ENCODE measurements at places on chromosomes 2 and 18.

DNA sequence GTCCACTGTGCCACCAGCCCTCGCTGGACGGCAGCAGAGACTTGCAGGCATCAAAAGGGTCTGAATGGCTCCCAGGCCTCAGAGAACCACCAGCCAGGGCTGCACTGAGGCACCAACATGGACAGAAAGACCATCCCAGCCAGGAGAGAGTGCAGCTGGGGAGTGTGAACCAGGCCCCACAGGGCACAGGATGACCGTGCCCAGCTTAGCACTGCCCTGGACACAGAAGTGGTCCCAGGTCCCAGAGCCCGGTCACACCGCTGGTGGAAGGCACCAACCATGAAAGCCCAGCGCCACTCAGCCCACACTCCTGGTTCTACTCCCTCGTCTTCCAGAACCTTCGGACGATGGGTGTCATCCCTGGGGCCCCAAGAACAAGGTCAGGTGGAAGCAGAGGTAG is 20.5 kb downstream of the AQP12A start:
- no peak for DNase-seq

- no peak for DNase-seq
These were observed 19.6 kb downstream of the CEP68 start for GRCh38 chr2:65075605-65076344.

GRCh38 chr2:144524118-144525009 is 4.4 kb upstream of the ZEB2 start:
- no peak for DNase-seq

DNA sequence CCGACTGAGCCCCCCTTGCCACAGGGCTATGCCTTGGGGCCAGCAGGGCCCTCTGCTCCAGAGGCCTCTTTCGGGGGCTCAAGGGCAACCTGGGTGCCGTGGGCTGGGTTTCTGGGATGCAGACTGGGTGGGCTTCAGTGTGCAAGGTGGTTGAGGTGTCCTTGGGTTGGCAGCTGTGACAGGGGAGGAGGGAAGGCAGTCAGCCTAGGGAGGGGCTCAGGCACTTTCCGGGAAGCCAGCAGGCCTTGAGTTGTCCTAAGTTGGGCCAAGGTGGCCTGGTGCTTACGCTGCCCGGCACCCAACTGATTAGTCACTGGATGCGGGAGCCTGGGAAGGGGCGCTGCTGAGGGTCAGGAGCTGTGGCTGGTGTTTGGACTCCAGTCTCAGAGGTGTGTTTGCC is 199.5 kb downstream of the TWIST2 start:
- DNase-seq = no peak

- DNase-seq = no peak
These were observed 92.2 kb downstream of the C1QL2 start for GRCh38 chr2:119066272-119066804.

DNA sequence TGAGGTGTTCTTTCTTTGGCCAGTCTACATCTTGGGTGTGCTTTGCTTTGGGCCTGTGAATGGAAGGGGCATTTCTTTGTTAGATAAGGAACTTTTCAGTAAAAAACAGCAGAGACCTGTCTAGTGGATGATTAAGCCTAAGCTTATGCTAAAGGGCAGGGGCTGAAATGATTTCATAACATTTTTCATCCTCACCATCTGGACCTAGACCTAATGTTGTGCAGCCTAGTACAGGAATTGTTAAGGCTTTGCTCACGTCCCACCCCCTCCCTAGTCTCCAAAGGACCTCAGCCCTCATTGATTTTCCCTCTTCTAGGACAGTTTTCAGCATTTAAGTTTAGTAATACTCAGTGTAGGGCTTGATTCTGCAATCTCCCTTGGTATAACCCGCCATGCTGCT is 111.8 kb downstream of the PRKCE start:
- no peak for DNase-seq

GRCh38 chr2:157443090-157443489 is 799 bp downstream of the CYTIP start:
- DNase-seq = no peak

GRCh38 chr18:11258039-11258610 is 108.8 kb upstream of the PIEZO2 start:
- no peak for DNase-seq

DNA sequence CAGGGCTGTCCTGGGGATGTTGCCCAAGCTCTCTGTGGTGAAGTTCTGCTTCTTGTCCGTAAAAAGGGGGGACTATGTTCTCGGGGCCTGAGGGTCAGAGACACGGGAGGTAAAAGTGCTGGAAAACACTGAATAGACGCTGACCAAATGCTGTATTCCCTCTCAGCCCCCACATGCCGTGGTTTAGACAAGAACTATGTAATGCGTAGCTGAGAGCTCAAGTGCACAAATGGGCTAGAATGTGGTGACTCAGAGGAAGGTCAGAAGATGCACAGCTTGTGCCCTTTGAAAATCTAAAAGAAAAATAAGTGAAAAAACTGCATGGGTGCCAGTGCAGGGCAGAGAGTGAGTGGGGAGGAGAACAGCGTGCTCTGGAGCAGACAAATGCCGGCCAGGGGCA is 80.3 kb upstream of the MAP4K4 start:
- no peak for DNase-seq

DNA sequence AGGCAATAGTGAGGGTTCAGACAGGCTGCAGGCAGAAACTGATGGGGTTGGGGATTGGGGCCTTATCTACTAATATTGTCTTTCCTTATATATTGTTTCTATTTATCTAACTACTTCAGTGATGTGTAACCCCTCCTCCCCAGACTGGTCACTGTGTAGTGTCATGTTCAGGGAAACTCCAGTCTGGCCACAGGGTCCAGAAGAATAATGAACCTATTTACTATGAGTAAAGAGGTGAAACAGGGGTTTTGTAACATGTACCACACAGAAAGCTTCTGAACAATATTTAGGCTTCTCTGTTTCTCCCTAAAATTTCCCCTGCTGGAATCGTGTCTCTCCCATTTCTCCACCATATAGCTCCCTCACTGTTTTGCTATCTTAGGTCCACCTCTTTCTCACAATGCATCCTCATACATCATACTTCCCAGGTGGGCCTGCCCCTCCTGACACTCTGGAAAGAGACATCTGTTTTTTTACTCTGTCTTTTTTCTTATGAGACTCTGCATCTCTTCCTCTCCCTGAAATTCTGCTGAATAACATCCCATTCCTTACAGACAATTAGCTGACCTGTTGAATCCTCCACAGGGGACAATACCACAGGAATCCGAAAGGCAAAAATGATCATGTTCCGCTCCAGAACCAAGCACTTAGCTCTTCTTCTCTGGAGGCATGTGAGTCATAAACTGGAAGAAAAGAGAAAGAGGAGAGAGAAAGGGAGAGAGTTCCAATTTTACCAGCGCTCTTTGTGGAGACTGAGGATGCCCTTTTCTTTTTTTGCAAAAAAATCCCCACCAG is 154.8 kb downstream of the ZEB2 start:
- DNase-seq = no peak

DNA sequence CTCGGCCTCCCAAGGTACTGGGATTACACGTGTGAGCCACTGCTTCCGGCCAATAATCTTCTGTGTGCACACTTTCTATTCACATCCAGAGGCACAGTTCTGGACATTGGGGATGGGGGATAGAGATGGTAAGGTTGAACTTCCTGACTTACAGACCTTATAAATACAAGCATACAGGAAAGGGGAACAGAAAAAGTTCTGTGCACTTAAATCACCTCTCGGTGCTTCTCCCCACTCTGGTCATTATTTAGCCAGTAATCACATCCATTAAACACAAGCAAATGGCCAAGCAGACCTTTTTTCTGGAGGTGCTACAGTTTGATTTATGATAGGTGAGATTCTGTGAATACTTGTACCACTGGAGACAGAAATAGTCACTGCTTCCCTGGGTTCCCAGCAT is 110.6 kb downstream of the CRIM1 start:
- no peak for DNase-seq

DNA sequence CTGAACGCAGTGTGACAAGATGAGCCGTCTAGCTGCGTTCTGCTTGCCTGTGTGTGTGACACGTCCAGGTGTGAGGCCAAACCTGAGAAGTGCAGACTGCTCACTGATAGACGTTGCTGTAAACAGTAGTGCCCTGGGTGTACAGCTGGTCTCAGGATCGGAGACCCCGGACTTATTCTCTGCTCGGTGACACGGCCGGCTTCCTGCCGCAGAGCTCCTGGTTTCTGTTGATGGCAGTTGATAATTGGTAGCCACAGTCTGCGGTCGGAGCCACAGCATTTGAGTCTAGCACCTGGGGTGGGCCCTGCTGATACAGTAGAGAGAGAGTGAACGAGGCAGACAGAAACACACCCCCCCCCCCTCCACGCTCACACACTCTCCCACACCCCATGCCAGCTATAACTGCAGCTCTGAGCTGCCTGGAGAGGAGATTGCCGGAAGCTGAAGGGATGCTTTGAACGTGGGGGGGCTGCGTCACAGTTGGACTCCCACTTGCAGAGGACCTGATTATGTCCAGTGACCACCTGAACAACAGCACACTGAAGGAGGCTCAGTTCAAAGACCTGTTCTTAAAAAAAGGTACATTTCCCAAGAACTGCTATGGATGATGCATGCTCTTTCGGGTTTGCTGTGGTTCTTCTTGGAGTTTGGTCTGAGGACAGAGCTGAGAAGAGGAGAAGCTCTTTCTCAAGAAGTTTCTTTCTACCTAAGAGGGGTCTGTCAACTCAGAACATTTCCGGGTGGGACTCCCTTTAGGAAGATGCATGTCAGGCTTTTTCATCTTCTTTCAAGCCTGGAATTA is 114.0 kb downstream of the FAM210A start:
- DNase-seq = no peak

DNA sequence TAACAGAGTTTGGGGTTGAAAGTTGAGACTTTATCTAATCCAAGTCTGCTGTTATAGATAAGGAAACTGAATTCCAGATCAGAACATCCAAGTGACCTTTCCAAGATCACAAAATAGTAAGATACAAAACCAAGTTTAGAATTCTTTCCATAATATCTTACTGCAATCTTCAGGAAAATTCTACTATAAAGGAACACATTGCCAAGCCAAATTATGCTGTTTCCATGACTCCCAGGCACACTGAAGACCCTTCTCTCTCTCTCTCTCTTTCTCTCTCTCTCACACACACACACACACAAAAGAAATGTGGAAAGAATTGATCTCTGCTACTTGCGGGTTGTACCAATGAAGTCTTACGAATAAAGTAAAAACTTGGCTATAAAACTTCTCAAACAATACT is 398.4 kb downstream of the METTL4 start:
- DNase-seq = no peak

GRCh38 chr2:11719230-11719977 is 27.0 kb upstream of the LPIN1 start:
- DNase-seq = no peak

GRCh38 chr2:126449677-126450076 is 206.3 kb upstream of the GYPC start:
- no peak for DNase-seq

- DNase-seq = no peak
These were observed 491.8 kb upstream of the NRP2 start for GRCh38 chr2:205190528-205190927.

- DNase-seq = no peak
These were observed 15.5 kb downstream of the PXDN start for GRCh38 chr2:1728821-1729220.

DNA sequence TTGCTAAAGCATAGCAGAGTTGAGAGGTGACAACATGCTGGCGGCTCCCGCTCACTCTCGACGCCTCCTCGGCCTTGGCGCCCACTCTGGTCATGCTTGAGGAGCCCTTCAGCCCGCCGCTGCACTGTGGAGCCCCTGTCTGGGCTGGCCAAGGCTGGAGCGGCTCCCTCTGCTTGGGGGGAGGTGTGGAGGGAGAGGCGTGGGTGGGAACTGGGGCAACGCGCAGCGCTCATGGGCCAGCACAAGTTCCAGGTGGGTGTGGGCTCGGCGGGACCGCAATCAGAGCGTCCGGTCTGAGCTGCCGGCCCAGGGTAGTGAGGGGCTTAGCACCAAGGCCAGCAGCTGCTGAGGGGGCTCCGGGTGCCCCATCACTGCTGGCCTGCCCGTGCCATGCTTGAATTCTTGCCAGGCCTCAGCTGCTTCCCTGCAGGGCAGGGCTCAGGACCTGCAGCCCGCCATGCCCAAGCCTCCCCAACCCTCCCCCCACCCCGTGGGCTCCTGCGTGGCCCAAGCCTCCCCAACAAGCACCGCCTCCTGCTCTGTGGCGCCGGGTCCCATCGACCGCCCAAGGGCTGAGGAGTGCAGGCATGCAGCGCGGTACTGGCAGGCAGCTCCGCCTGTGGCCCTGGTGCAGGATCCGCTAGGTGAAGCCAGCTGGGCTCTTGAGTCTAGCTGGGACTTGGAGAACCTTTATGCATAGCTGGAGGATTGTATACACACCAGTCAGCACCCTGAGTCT is 2052.8 kb upstream of the CELF4 start:
- DNase-seq = no peak

DNA sequence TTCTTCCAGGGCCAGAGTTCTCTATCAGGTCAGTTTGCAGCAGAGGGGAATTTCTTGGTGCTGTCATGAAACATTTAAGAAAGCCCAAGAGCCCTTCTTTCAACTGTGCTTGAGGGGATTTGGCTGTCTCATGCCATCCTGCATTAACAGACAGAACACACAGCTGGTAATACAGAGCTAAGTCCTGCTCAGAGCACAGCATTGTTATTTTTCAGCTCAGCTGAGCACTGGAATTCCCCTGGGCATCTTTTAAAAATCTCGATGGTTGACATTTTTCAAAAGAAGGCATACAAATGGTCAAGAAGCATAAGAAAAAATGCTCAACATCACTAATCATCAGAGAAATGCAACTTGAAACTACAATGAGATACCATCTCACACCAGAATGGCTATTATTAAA is 14.9 kb upstream of the IL1R2 start:
- DNase-seq = no peak

GRCh38 chr2:230589497-230590015 is 123.1 kb upstream of the CAB39 start:
- DNase-seq = no peak

DNA sequence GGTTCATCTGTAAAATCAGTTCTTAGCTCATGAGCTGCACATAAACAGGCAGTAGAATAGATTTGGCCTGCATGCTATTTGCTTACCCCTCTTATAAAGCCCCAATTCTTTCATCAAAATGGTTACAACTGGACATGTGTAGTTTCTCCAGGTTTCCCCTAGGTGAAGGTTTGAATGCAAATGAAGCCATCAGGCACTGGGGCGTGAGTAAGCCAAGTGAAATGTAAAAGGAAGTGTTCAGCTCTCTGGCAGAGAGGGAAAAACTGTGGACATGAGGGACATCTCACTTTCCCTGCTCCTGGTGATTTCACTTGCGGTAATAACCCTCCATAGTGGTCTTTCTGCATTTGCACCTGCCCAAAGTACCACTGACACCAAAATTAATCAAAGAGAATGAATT is 1402.3 kb upstream of the LRRTM1 start:
- no peak for DNase-seq

- DNase-seq = no peak
These were observed 11.0 kb downstream of the CDH7 start for GRCh38 chr18:65761636-65762295.

- peak; percentile 33 for DNase-seq
These were observed 33.2 kb downstream of the LAMA1 start for GRCh38 chr18:7084080-7085065.

DNA sequence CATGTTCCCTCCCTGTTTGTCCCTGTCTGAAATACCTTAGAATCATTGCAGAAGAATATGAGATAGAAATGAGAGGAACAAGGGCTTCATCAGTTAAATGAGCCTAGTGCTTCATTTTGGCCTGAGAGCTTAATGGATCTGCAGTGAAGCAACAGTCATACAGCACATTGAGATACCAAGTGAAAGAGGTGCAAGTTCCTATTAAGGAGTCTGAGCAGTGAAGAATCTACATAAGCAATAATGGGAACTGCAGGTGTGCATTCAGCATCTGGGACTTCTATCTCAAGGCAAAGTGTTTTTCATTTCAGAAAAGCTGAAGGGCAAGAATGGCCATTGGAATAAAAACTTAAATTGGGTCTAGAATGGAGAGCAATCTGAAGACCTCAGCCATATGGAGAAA is 323.2 kb upstream of the SLC39A10 start:
- DNase-seq = no peak

- no peak for DNase-seq
These were observed 162.0 kb upstream of the HAAO start for GRCh38 chr2:42954227-42954962.
